ENCODE measurements at places on chromosomes 13 and 19. TPM values are rescaled to one million over a fixed set of nuclear protein-coding genes. Genes with fewer than 3 reads are reported as not detected.

- peak; percentile 15 for DNase-seq
Observed at GRCh38 chr13:30908416-30908980, 2.4 kb downstream of the MEDAG start.

- DNase-seq = peak; percentile 92
Observed at GRCh38 chr13:34349091-34349722, 531.3 kb downstream of the RFC3 start.

DNA sequence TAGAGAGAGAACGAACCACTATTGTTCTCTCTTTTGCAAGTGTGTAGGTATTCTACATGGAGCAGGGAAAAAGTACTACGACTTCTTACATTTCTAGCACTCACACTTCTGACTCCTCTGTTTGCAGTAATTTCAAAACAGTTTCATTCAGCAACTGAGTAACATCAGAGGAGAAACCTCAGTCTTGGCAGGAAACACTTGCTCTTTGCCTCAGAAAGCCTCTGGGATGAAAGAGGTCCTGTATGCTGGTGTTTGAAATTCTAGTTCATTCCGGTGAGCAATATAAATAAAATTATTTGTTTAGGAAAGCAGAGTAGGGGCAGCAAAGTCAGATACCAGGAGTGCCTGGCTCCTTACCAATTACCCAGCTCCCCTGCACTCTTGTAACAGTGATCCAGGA, 595.5 kb downstream of the TBC1D4 start:
- DNase-seq = peak; percentile 20

GRCh38 chr19:35115177-35115951, at the start of gene FXYD3:
Gene FXYD3, plus strand, starts transcription at chr19:35115823. Its CDS starts 3,554 bp downstream, at chr19:35119377.
- peak; percentile 42 for DNase-seq

- no peak for DNase-seq
Observed at GRCh38 chr19:3515891-3516422, 9.8 kb downstream of the FZR1 start.

DNA sequence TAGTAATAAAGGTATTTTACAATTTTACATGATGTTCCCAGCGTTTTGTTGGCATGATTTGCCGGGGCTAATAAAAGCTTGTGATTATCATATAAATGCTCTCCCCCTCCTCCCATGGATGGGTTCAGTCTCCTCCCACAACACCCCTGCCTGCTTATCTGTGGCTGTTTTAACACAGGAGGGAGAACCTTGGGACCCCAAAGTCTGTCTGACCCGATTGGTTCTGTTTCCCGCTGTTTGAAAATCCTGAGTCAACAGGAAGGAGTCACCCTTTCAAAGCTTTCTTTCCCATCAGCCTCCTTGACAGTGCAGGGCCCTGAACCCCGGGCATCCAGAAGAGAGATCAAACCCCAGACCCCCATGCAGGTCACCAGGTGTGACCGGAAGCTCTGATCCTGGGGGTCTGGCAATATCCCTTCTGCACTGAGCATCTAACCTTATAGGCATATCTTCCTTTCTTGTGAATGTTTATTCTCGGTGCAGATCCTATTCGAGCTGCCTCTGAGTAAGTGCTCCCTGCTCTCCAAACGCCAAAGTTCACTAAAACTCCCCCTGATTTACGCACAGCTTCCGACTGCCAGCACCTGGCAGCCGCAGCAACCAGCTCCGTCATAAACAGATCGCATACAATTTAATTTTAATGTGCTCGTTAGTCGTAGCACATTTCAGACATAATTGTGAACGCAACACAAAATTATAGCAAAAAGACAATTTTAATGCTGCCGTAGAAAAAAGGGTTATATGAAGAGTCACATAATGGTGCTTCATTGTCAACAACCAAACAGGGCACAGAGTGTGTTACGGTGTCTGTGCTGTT, 74.8 kb downstream of the TSHZ3 start:
- DNase-seq = no peak

GRCh38 chr19:8629996-8630683, at the start of gene NFILZ:
Gene NFILZ, plus strand, starts transcription at chr19:8630633. Its CDS starts 46,133 bp downstream, at chr19:8676766.
- no peak for DNase-seq

DNA sequence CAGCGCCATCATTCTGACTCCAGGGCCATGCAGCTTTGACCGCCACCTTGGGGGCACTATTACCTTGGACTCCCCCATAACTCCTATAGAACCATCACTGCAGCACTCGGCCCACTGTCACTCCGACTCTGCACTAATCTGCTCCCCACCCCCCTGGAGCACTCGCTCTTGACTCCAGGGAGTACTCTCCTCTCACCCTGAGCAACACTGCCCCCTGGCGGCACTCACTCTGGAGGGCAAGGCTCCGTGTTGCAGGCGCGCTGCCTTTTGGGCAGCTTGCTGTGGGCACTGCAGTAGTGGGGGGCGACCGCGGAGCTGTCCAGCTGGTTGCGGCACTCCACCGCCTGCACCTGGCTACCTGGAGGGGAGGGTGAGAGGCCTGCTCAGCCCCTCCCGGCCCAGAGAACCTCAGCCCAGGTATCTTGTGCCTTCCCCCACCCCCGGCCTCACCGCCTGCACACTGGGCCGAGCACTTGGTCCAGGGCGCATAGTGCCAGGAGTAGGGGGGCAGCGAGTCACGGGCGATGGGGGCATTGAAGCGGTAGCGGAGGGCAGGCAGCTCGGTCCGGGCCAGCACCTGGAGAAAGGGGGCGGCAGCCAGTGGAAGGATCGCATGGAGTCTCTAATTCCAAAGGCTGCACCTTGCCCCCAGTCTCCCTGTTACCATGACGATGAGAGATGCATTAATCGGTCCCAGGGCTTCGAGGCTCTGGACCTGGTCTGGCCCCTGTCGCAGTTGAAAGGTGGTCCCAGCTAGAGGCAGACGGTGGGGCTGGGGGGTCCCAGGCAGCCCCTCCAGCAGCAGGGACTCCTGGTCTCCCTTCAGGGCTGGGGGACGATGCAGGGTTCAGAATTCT, 8.9 kb upstream of the MYO1F start:
- DNase-seq = peak; percentile 65

DNA sequence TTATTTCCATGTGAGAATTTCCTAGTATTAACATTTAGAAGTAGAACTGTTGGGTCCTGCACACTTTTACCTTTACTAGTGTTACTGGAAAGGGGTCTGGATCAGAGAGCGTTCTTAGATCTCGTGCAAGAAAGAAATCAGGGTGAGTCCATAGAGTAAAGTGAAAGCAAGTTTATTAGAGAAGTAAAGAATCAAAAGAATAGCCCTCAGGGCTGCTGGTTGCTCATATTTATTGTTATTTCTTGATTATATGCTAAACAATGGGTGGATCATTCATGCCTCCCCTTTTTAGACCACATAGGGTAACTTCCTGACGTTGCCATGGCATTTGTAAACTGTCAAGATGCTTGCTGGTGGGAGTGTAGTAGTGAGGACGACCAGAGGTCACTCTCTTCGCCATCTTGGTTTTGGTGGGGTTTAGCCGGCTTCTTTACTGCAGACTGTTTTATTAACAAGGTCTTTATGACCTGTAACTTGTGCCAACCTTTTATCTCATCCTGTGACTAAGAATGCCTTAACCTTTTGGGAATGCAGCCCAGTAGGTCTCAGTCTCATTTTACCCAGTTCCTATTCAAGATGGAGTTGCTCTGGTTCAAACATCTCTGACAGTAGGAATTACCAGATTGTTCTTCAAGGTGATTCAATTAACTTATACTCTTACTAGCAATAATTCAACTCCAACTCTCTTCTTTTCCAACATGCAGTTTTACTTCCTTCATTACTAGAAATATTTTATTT, 27.4 kb downstream of the NDFIP2 start:
- no peak for DNase-seq

DNA sequence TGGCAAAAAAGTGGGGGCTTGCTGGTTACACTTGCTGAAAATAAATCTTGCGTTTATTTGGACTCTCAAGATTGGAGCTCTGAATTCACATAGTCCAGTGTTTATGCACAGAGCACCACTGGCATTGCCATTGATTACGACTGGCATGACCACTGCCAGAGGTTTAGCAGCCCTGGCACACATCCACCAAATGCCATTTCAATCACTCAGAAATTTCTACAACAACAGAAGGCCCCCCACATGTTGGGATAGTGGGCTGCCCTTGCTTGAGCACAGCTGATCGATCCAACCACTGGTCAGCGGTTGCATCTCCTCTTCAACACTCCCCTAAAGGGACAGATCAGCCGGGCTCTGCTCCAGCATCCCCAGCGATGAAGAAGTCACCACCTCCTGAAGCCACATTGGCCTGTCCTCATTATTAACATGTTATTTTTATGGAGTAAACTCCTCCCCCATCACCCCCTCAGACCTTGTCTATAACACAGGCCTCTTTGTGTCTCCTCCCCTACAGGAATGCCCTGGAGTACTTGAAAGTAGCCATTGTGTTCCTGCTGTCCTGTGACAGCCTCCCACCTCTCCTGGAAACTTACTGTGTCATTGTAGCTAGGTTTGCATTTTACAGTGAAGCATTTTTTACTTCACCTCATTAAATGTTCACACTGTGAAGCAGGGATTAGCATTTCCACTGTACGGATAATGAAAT, 51.3 kb downstream of the CDADC1 start:
- no peak for DNase-seq

The VSTM1 gene
- not detected for total RNA-seq

The EDDM13 gene
- not detected for total RNA-seq

The ZNF709 gene
- total RNA-seq = 0.52 TPM

The KIR2DL3 gene
- total RNA-seq = not detected

Data from MCF 10A (cell line).